ENCODE measurements at places on chromosomes 6 and 20.
A peak's percentile ranks its signal among the peaks of the same experiment; 100 is the strongest.

- peak; percentile 63 for DNase-seq
These were observed 8.7 kb upstream of the CCR6 start for GRCh38 chr6:167113935-167114910.

DNA sequence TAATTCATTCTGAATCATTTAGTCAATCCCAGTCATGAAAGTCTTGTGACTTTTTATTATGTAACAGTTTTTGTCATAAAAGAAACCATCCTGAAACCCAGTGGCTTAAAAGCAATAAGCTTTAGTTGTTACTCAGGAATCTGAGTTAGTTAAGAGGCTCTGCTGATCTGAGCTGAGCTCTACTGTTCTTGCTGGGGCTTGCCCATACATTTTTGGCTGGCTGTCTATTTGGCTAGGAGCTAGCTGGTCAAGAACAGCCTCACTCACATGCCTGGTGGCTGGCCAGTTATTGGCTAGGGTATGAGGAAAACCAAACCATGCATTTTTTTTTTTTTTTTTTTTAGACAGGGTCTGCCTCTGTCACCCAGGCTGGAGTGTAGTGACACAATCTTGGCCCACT is 10.6 kb downstream of the TCF21 start:
- DNase-seq = no peak

DNA sequence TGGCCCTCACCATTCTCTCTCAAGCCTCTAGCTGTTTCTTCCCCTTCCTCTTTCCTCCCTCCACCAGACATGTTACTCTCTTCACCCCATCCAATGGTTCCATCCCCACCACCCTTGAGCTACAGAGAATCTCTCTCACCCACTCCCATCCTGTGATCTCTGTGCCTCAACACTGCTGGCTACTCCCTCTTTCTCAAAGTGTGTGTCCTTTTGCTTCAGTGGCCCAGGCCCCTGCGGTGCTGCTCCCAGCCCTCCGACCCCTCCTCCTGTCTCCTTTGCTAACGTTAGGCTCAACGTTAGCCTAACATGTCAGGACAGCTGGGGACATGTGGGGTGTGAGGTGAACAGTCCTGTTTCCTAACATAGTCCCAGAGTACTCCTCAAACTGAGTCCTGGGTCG is 5.9 kb downstream of the NELFE start:
- DNase-seq = no peak

- DNase-seq = no peak
These were observed 28.8 kb downstream of the CPXM1 start for GRCh38 chr20:2771631-2772080.

GRCh38 chr6:2426561-2427340 is 181.3 kb upstream of the GMDS start:
- DNase-seq = no peak

GRCh38 chr6:11258260-11259237 is 26.1 kb upstream of the NEDD9 start:
- no peak for DNase-seq

DNA sequence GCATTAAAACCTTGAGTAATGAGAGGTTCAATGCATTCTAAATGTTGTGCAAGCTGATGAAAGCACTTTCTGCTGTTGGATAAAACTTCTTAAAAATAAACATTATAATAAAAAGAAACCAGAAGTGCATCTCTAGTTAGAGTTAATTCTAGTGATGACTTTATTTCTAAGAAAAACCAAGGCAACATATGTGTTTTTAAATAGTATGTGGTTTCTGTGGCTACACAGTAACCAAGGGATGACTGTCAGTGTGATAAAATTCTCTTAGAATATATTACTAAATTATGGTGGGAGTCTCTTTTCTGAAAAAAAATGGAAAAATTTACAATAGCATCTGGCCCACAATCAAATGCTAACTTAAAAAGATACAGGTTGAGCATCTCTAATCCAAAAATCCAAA is 117.0 kb downstream of the ME1 start:
- no peak for DNase-seq

GRCh38 chr20:46070215-46070900 is 19.4 kb downstream of the NCOA5 start:
- no peak for DNase-seq

DNA sequence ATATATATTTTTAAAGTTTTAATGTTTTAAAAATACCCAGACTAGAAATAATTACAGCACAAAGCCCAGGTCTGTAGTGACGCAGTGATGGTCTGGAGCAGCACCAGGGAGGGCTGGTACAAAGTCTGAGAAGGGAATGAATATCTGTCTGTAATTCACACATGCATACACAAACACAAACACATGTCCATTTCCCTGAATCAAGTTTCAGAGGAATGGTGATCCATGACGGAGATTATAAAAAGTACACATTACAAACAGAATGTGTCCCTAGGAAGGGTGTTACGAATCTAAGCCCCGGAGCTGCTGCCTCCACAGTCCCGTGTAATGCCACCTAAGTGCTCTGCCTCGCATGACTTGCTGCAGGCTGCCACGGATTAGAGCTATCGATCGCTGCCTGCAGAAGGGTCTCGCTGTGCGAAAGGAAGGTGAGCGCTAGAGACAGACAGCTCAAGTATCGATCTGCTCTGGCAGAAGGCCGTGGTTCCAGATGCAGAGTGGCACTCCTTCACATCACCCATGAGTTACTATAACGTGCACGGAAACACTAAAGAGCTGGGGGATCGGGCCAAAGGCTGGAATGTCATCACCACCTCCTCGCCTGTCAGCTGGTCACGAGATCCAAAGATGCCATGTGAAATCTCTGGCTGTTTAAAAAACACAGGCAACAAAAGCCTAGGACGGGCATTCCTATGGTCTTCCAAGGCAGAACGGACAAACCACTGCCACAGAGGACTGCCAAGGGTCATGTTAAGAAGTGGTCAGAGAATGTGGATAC is 87.1 kb downstream of the INSM1 start:
- no peak for DNase-seq

- no peak for DNase-seq
These were observed 72.4 kb downstream of the ADTRP start for GRCh38 chr6:11706171-11706570.

GRCh38 chr6:8947900-8948299 is 512.6 kb upstream of the SLC35B3 start:
- DNase-seq = no peak

GRCh38 chr6:3413592-3413991 is 43.3 kb downstream of the SLC22A23 start:
- no peak for DNase-seq

- DNase-seq = no peak
These were observed 47.3 kb downstream of the DAAM2 start for GRCh38 chr6:39839445-39839844.

GRCh38 chr20:57559289-57559634 is 1.6 kb upstream of the PCK1 start:
- no peak for DNase-seq

DNA sequence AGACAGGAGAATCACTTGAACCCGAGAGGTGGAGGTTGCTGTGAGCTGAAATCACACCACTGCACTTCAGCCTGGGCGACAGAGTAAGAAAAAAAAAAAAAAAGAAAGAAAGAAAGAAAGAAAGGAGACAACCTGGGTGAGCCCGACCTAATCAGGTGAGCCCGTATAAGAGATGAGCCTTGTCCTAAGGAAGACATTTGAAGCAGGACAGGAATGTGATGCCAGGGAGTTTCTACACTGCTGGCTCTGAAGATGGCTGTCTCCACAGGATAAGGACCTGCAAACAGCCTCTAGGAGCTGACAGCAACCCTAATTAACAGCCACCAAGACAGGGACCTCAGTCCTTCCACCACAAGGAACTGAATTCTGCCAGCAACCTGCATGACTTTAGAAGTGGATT is 41.9 kb downstream of the NHLRC1 start:
- DNase-seq = no peak

- DNase-seq = peak; percentile 36
These were observed 7.9 kb upstream of the MCHR2 start for GRCh38 chr6:100001915-100002388.

- DNase-seq = no peak
These were observed 178.2 kb downstream of the SOX4 start for GRCh38 chr6:21771626-21772320.

- no peak for DNase-seq
These were observed 49.2 kb downstream of the FAM217A start for GRCh38 chr6:4029687-4030086.

- no peak for DNase-seq
These were observed 402.9 kb upstream of the CITED2 start for GRCh38 chr6:139777202-139777970.

DNA sequence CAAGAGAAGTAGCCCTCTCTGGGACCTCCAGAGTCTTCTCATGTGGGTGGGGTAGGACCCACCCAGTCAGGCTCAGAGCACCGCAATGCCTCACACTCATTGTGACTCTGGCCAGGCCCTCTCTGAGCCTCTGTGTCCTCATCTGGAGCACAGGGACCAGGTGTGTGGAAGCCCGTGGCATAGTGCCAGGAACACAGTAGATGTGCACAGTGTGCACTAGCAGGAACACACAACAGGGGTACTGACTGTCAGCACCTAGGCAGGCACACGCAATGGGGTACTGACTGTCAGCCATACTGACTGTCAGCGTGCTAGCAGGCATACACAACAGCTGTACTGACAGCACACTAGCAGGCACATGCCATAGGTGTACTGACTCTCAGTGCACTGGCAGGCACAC is 2.0 kb upstream of the STMN3 start:
- no peak for DNase-seq

DNA sequence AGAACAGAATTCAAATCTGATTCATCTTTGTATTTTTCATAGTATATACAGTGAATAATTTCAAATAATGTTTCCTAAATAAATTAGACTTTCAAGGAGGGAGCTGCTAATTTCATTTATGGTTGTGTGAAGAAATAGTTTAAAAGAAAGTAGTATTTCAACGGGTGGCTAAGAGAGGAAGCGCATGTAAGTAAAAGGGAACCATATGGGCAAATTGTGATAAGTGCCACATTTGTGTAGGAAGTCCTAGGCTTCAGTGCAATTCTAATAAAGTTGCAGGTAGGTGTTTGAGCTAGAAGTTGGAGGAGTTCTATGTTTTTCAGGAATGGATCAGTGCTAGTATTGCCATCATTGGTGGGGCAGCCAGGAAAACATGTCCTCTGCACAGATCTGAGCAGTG is 178.8 kb upstream of the PRDM1 start:
- no peak for DNase-seq

DNA sequence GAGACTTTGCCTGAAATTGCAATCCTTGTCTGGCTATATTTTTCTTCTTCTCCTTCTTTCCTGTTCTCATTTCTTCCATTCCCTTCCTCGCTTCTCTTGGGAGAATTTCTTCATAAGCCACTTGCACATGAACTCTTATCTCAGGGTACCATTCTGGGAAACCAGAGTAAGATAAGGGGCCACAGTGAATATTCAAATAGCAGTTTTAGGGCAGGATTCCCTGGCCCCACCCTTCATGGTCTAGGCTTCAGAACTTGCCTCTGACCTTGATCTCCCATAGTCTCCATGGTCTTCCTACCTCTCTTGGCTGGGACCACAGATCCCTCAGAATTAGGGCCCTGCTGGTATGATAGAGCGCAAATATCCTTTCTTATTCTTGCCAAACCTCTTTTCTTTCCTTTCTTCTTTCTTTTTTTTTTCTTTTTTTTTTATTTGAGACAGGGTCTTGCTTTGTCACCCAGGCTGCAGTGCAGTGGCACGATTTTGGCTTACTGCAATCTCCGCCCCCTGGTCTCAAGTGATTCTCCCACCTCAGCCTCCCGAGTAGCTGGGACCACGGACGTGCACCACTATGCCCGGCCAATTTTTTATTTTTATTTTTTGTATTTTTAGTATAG is 123.0 kb upstream of the CITED2 start:
- DNase-seq = no peak

- no peak for DNase-seq
These were observed 323.3 kb upstream of the NT5E start for GRCh38 chr6:85126485-85127167.

All from stimulated activated CD4-positive, alpha-beta T cell treated with anti-CD3 and anti-CD28 coated beads, Interleukin-2, amount 100 ng/mL, for 24 hours (primary cell).